ENCODE measurements at places on chromosomes 6 and 20.

DNA sequence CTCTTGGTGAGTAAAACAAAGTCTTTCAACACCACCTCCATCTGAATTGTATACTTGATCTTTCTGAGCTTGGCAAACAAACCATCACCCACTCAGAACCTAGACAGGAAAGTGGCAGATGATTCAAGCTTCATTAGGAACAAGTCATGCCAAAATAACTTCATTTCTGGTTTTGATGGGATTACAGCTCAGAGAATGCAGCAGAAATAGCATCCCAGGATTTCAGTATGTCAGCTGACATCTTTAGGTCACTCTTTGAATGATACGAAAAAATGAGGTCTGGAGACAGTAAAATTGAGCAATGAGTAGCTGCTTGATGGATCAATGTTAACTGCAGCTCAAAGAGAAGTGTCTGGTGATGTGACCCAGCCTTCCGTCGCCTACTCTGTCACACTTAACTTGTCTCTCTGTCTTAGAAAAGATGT lies 92.4 kb downstream of the GJA10 start:
- no peak for DNase-seq

- no peak for DNase-seq
Measured at GRCh38 chr6:23969344-23969743, 156.7 kb upstream of the NRSN1 start.

DNA sequence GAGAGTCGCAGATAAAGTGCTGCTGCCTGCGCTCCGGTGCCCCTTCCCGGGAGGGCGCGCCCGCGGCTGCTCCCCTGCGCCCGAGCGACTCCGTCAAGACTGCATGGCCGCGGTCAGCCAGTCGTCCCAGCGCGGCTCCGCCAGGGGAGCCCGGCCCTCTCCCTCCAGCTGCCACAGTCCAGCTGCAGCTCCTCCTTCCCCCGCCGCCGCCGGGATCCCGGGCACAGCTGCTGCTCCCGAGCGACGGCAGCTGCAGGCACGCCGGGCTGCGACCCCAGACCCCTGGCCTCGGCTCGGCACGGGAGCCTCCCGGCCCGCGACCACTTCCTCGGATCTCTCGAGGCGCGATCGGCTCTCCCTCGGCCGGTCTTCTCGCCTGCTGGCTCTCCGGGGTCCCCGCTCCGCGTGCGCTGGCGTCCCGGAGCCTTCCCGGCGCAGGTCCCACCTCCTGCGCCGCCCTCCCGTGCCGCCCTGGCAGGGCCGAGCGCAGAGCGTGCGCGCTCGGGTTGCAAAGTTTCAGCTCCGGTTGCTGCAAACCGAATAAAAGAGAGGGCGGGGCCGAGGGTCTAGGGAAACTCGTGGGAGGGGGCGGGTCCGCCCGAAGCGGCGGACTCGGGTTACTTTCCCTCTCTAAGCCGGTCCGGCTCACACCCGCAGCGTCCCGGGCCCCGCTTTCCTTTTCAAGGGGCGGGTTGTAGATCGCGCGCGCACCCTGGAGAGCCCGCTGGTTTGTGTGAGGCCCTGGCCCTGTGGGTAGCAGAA lies at the start of gene CNKSR3:
Gene CNKSR3, minus strand, starts transcription at position 542 of the 762 bp plus-strand sequence. CDS start 571 bp downstream, outside the sequence.
- peak; percentile 90 for DNase-seq

- DNase-seq: no peak
Measured at GRCh38 chr6:128738112-128738511, 144.8 kb upstream of the LAMA2 start.

DNA sequence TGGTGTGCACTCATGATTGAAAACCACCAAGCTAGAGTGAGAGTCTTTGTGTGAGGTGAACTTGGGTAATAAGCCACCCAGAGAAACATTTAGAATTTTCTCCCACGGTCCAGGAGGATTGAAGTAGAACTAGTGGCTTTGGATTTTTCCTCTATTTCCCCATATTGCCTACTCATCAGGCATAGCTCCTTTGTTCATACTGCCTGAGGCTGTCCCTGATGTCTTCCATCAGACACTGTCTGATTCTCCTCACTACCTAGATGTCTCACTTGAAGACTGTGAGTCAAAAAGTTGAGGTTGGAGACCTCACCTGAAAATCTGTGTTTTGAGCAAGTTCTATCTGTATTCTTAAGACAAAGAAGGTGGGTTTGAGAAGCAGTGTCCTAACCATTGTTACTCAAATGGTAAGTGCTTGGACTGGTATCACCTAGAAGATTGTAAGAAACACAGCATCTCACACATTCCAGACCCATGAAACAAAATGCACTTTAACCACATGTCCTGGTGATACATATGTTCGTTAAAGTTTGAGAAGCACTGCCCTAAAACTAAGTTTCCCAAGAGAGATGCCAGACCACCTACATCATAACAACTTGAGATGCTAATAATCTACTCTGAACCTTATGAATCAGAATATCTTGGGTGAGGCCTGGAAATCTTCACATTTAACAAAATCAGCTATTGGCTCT lies 523.4 kb upstream of the BTBD3 start:
- no peak for DNase-seq

DNA sequence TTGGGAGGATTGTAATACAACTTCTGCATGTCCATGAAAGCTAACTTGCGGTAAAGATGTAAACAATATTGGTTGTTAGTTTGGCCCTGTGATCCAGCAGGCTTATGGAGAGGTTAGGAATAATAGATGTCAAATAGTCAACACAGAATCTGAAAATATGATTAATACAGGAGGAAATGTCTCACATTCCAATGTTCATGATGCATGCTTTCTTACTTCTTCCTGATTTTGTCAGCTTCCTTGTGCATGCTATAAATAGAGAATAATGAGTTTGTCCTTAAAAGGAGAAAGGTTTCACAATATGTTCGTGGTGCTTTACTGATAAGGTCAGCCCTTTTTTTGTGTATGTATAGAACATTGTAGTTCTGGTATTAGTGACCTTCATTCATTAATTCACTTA lies 136.7 kb downstream of the MMUT start:
- no peak for DNase-seq

DNA sequence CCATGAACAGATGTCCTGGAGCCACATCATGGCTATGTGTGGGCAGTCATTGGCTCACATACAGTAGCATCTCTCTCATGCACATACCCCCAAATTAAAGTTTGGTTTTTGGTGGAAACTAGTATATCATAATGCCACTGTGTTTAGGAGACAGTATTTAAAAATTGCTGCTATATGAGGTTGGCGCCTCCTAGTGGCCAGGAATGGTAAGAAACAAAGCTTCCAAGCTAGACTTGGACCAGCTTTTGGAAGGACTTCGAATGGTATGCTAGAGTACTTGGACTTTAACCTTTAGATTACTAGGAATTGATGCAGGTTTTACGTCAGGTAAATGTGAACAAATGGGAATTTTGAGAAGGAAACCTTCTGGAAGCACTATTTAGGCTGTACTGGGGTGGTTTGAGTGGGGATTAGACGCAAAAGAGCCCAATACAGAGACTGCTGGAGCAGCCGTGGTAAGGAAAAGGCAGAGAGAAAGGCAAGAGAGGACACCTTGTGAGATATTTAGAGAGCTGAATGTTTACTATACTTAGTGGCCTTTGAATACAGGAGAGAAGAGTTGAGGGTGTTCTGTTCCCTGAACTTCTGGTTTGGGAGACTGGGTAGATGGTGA lies 23.8 kb downstream of the PRSS35 start:
- no peak for DNase-seq

GRCh38 chr6:7899101-7899888 lies 11.3 kb downstream of the TXNDC5 start:
- no peak for DNase-seq

DNA sequence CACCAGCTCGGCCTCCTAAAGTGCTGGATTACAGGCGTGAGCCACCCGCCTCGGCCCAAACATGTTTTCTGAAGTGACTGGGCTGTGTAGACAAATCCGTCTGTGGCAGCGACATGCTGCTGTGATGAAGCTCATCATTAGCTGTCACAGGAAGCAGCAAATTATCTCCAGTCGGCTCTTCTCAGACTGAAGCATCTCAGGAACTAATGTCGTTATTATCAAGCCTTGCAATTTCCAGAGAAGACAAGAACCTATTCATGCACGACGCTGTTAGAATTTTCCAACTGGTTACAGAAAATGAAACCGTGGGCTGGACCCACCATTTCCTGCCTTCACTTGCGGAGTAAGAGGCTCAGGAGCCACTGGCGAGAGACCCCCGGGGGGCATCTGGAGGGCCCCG lies 17.1 kb upstream of the NTSR1 start:
- DNase-seq: no peak

- DNase-seq: no peak
Measured at GRCh38 chr20:44001667-44002596, 87.3 kb downstream of the TOX2 start.

DNA sequence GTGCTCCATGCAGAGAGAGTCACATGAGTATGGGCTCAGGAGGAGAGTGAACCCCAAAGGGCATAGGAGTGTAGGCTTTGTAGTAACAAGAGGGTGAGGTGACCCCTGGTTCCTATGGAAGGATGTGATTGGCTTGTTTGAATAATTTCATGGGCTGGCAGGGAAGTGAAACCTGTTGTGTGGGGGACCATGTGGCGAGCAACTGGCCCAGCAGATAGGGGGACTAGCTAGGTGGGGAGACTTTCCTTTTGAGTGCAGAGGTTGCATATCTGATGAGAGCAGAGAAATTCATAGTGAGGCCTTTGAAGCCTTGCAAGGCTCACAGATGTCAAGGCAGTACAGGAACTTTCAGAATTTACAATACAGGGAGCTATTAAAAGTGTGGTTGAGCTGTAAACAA lies 247.9 kb upstream of the SLC35B3 start:
- DNase-seq: no peak

DNA sequence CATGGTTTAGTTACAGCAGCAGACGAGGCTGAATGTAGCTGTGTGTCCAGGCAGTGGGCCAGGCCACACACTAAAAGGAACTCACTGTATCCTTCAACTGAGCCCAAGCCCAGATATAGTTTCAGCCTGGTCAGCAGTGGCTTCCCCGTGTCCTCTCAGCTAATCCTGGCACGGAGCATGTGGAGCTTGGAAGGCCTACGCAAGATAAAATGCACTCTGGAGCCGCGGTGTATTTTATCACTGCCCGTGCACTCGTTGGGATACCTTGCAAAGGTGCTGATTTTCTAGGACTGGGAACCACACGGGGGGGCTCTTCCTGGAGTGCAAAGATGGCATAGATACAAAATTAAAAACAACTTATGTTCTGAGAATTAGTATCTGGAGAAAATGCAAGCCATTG lies 48.4 kb upstream of the IYD start:
- DNase-seq: no peak

GRCh38 chr6:44935693-44936300 lies 392.3 kb upstream of the RUNX2 start:
- DNase-seq: no peak

DNA sequence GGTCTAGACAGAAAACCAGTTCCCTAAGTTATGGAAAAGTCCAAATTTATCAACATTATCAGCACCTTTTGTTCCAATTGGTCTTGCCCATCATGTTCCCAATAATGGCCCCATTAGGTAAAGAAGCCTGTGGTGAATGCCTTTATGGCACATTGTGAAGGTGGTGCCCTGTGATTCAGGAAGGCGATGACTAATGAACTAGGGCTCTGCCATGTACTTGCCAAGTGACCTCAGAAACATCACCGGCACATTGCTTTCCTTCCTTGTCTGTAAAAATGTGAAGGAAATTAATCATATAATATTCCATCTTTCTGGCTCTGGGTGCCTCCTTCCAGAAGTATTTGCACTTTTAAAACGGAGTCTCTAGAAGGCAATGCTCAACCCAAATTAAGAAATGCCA lies 132.3 kb downstream of the UNC5CL start:
- DNase-seq: no peak

DNA sequence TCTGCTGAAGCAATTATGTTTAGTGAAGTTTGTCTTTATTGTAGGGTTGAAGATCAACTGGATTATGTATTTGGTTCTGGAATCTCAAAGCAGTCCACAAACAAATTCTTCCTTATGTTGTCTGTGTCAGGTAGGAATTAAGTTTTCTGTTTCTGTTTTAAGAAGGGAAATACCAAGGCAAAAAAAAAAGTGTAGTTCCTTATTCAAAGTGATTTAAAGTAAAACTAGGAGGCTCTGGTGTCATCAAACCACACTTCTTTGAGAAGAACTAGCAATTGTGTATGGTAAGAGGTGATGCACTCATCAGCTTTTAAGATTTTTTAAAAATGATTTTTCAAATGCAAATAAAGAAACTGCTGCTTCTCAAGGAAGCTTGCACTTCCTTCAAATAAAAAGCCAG lies 1.9 kb downstream of the FAM135A start:
- DNase-seq: no peak

GRCh38 chr6:3848380-3848779 lies 793 bp upstream of the FAM50B start:
- DNase-seq: no peak

Data from uterus (tissue), 4 donors.